ENCODE measurements at places on chromosomes 3 and 15.

DNA sequence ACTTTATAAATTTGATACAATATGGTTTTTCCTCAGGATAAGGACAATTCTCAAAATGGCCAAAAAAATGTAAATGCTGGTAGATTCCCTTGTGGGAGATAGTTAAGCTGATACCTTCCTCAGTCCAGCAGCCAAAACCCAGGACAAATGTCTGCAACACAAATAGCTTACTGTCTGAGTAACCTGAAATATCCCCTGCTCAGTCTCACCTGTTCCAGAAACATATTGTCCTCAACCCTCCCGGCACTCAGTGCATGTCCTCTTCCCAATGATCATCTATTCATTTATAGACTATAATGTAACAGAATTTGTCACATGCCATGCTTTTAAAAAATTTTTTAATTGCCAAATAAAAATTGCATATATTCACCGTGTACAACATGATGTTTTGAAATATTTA is 12.2 kb downstream of the RBSN start:
- DNase-seq, result no peak

GRCh38 chr3:53491276-53491675 is 3.1 kb upstream of the CACNA1D start:
- no peak for DNase-seq

DNA sequence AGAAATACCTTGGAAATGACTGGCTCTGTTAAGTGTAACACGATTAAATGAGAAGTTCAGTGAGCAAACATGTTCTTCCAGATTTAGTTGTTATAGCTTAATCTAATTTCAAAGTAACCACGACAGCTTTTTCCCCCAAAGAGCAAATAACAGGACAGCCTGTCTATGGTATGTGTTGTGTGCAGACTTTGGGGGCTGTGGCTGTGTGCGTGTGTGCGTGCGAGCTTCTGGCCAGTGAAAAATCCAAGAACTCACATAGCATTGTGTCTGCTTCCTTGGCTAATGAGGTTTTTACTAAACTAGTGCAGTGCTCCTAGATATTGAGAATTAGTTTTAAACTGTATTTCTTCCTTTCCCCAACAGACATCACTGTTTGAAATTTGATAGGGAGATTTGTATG is 167.1 kb downstream of the CACNA1D start:
- no peak for DNase-seq

GRCh38 chr15:77738441-77739302 is 106.0 kb upstream of the LINGO1 start:
- DNase-seq, result no peak

- no peak for DNase-seq
Measured at GRCh38 chr15:82781349-82781748, 24.5 kb downstream of the FSD2 start.

- no peak for DNase-seq
Measured at GRCh38 chr3:23629181-23629894, 176.4 kb upstream of the UBE2E1 start.

DNA sequence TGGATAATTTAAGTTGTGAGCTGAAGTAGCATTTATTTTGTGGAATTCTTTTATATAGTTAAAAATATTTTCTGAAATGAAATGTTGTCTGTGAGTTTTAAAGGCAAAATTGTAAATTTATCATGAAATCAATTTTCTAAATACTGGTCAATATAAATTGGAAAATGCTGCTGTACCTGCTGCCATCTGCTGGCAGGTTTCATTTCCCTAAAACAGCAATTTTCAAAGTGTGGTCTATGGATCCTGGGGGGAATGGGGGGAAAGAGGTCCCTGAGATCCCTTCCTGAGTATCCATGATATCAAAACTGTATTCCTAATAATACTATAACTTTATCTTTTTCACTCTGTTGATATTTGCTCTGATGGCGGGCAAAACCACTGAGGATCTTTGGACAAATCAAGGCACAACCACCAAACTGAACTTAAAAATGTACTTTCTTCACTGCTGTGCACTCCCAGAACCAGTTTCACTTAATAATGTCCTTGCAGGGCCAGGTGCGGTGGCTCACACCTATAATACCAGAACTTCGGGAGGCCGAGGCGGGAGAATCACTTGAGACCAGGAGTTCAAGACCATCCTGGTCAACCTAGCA is 17.2 kb upstream of the CCR4 start:
- no peak for DNase-seq

DNA sequence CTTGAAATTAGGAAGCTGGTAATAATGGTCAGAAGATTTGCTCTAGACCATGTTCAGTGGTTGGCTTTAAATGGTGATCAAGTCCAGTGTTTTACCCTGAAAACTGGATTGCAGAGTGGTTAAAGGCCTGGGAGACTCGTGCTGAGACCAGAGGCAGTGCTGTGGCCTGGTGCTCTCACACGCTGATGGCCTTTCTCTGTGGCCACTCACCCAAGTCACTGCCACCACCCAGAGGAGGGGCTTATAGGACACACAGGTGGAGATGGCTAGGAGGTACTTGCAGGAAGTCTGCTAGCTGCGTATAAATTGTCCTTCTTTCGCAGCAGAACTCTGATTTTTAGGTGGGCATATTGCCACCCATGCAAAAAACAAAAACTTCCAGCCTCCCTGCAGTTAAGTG is 6.2 kb upstream of the EHD4 start:
- no peak for DNase-seq

DNA sequence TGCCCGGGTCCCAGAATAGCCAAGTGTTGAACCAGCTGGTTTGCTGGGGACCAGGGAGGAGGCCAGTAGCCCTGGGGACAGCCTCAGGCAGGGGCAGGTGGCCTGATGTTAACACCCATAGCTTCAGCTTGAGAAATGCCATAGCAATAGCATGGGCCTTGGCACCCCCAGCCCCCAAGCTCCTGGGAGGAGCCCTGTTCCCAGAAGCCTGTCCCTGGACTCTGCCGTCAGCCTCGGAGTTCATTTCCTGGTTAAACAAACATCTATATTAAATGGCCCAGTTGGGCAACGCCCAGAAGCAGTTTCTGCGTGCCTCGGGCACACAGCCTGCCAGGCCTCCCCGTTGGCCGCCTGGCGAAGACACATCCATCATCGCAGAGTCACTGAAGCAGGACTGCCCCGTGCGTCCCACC is 58.2 kb downstream of the FGD5 start:
- DNase-seq, result no peak

DNA sequence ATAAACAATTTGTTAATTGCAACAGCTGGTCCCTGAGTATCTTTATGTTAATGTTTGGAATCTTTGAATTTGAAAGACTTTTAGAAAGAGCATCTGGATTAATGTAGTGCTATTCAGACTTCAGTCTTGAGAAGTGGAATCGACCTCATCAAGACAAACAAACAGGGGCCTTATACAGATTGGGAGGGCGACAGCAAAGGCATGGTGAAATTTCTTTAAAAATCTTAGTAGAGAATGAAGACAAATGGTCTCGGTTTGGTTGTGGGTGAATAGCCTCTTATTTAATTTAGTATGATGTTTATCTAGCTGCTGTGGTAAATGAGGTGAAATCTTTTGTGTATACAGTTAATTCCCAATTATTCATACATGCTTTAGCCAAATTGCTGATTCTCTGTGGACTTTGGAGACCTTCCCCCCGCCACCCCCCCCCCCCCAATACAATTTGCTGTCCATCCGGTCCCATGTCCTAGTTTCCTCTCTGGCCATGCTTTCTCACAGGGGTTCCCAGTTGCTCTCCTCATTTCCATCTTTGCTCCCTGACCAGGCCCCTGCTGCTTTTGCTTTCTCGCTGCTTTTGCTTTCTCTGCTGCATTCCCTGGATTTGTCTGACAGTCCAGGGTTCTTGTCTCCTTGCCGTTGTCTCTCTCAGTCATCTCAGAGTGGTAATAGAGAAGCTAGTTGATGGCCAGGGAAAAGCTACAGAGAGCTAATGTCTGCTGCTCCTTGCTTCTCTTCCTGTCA is 135.3 kb downstream of the FNDC3B start:
- DNase-seq, result no peak

GRCh38 chr15:34496207-34496995 is 58.8 kb upstream of the GOLGA8A start:
- no peak for DNase-seq

DNA sequence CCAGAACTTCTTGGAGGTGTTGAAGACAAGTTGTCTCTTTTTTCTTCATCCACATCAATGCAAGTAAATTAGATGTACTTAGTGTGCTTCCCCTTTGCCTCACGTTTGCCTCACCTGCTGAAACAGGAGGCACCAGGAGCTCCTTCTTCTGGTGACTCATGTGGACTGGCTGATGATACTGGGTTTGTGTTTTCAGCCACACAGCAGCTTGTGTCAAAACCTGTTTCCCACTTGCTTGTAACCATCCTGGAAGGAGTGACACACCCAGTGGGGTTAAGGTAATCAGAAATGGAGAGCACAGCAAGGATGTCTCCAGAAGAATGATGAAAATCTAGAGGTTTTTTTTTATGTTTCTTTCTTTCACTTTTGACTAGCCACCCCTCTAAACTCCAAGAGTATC is 143.3 kb upstream of the RBMS3 start:
- no peak for DNase-seq

DNA sequence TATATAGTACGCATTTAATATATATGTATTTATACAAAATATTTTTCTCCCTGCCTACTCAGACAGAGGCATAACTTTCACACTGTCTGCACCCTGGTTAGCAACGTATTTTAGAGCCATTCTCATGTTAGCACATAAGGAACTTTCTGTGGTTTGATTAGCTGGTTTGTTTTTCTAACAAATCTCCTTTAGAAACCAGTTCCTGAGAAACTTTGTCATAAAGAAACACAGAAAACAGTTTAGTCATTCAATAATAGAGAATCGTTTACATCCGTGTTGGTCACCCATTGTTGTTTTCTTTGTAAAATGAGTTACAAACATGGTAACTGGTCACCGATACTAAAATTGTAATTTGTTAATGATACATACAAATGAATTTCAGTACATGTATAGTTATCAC is 5.9 kb upstream of the NGRN start:
- DNase-seq, result no peak

DNA sequence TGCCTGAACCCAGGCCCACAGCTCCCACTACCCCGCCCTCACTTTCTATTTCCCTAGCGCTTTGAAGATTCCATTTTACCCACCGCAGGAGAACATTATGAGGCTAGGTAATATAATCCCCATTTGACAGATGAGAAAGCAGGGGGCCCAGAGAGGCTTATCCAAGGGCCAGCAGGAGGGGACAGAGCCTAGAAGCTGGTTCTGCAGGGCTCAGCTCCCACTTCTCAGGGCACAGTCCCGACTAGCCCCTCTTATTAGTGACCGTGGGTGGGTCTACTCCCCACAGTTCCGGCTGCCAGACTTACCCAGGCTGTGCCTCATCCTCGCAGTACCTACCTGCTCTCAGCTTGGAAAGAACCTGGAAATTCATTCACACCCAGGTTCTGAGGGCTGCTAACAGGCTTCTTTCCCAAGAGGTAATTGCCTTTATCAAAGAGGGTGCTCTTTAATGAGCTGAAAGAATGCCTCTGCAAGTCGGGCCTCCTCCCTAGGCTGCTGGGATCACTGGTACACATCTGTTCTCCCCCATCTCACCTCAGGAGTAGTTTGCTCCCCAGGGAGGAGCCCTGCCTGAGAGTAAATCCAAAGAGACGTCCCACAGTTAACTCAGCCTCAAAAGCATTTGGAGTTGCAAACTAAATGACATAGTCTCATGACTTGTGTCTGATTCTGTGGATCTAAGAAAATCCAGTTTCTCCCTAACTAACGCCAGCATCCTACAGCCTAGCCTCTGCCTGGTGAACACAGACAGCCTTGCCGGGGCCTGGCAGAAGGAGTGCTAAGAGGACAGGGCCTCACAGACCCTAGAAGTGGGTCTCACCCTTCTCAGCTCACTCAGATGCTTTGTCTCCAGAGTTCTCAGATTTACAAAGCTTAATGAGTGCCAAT is 125.0 kb downstream of the CHSY1 start:
- DNase-seq, result no peak

- no peak for DNase-seq
Measured at GRCh38 chr3:148924562-148924961, 59.5 kb downstream of the CPA3 start.

DNA sequence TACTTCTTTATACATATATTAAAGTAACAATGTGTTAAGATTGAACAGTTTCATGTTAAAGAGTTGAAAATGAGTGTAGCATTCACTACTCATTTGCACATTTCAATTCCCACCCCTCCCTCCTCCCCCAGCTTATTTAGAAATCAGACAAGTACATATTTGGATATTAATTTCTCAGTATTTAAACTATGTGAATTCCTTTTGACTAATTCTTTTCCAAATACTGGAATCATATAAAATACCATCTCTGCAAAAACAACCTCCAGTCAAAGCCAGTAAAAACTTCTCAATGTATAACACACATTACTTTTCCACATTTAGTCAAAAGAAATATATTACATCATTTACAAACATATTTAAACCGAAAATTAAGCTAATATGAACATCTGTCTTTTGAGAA is 25.5 kb upstream of the SHC4 start:
- no peak for DNase-seq

DNA sequence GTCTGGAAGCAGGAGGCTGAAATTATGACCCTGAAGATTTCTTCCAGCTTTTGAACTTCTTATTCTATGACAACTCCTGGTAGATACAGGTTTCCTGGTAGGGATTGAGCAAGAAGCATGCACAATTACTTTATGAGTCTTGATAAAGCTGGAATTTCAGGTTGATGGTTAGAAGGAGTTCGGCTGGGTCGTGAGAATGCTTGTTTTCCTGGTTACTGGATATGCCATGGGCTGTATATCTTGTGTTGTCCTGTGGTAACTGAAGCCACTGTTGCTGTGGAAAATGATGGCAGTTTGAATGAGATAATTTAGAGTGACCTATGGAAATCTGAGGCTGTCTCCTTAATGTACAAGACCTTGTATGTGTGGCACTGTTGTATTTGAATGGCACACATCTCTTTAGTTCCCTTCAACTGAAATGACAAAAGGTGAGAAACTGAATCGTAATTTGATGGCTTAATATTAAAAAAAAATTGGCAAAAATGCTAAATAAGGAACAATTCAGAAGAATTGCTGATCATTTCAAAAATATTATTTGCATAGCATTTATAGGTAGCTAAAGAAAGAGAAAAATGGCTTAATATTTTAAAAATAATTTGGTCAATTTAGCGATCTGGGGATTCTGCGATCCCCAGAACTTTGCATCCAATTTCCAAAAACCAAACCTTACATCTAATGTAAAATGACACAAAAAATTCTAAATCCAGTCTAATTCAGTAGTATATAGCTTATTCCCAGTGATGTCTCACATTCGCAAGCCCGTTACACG is 1.1 kb upstream of the UBE2E1 start:
- no peak for DNase-seq

DNA sequence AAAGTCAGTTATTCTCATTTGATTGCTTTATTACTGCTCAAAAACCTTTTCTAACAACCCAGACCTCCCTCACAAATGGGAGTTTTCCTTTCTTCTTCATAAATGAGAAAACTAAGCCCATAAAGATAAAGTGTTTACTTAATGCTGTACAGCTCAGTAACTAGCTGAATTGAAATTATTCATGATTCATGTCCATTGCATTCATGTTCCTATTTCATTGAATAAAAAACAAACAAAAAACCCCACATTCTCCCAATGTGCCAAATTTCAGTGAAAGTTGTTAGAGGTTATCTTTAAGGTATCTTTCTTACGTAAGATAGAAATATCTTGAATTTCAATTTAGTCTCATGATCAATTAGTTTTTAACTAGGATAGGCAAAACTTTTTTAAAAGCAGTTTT is 2.8 kb downstream of the PLSCR2 start:
- DNase-seq, result no peak

Data from D721Med (cell line).